Amniotic stem cell (primary cell): ENCODE measurements at places on chromosomes 12 and 14.

- no peak for DNase-seq
Observed at GRCh38 chr12:116984098-116984497, 73.3 kb downstream of the FBXW8 start.

- DNase-seq, result no peak
Observed at GRCh38 chr12:123085730-123086487, 65.0 kb downstream of the PITPNM2 start.

GRCh38 chr12:24708718-24709117 lies 240.2 kb downstream of the BCAT1 start:
- no peak for DNase-seq

GRCh38 chr12:3750616-3751015 lies 2.3 kb downstream of the CRACR2A start:
- no peak for DNase-seq

GRCh38 chr14:54709444-54709843 lies 142.5 kb downstream of the SAMD4A start:
- no peak for DNase-seq

- no peak for DNase-seq
Observed at GRCh38 chr14:36301159-36301558, 19.3 kb downstream of the MBIP start.
